ENCODE measurements at places on chromosomes 3 and 15. TPM values are rescaled to one million over a fixed set of nuclear protein-coding genes. Genes with fewer than 3 reads are reported as not detected.

CHDH gene
- total RNA-seq = 0.55 TPM

IL17RB gene
- total RNA-seq = 0.69 TPM

LCTL gene
- not detected for total RNA-seq

CATSPER2 gene
- total RNA-seq = 2.2 TPM

LSM3 gene
- 23.0 TPM for total RNA-seq

PPM1L gene
- 2.4 TPM for total RNA-seq

TIMP4 gene
- 0.11 TPM for total RNA-seq

C3orf49 gene
- not detected for total RNA-seq

ATOSA gene
- 13.5 TPM for total RNA-seq

GRK7 gene
- not detected for total RNA-seq

NANOGP8 gene
- not detected for total RNA-seq

PIGX gene
- total RNA-seq = 42.2 TPM

ISLR gene
- not detected for total RNA-seq

CHRD gene
- 0.23 TPM for total RNA-seq

- no peak for DNase-seq
Observed at GRCh38 chr15:57158997-57159668, 217.2 kb upstream of the CGNL1 start.

DNA sequence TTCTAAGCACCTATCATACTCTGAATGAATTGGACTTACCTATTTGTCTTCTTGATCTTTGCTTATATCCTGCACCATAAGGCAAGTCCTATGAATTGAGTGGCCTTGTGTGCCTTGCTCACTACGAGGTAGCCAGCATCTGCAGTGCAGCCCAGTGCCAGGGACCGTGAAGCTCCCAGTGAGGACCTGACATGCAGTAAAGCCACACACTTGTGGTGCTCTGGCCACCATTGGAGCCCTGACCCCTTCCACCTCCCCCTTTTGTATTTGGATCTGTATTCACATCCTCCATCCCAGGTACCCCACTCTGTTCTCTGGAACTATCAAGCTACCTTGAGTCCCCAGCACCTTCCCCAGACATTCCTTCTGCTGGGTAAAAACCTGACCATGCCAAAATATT lies 52.1 kb downstream of the BSN start:
- DNase-seq = no peak

- DNase-seq = no peak
Observed at GRCh38 chr15:39761006-39761405, 21.6 kb downstream of the FSIP1 start.

- no peak for DNase-seq
Observed at GRCh38 chr3:125958511-125959316, 10.3 kb upstream of the ROPN1B start.

- DNase-seq = peak; percentile 85
Observed at GRCh38 chr3:125055913-125056745, at the start of gene HEG1. HEG1 (minus strand) TSS chr3:125055997; CDS start chr3:125055890, 107 bp downstream.

- DNase-seq = no peak
Observed at GRCh38 chr3:178663201-178663934, 127.1 kb downstream of the KCNMB2 start.

DNA sequence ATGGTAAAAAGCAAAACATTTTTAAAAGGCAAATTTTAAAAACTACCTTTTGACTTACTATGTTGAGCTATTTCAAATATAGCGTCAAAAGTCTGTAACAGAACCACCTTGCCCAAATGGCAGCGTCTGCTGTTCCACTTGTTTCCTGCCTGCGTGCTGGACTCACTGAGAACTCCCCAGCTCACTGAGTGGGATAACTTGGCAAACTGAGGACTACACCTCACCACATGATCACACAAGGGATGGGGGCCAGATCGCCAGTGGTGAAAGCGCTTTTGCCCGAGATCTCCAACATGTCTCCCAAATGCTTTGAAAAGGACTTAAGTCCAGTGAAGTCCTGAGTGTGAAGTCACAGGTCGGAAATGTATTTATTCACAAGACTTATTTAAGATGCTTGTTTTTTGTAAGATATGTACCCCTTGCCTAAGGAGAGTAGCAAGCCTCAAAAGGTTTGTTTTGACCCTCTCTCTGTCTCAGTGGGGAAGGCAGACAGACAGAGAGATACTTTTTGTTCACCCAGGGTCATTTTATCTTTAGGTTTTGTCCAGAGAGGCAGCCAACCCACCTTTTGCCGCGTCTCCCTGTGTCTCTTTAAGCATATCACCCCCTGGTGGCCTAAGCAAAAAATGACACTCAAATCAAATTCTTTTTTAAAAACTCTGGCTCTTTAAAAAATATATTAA lies 192.6 kb downstream of the PDZRN3 start:
- DNase-seq = peak; percentile 15

- DNase-seq = no peak
Observed at GRCh38 chr15:100572362-100572983, 29.5 kb downstream of the LINS1 start.

DNA sequence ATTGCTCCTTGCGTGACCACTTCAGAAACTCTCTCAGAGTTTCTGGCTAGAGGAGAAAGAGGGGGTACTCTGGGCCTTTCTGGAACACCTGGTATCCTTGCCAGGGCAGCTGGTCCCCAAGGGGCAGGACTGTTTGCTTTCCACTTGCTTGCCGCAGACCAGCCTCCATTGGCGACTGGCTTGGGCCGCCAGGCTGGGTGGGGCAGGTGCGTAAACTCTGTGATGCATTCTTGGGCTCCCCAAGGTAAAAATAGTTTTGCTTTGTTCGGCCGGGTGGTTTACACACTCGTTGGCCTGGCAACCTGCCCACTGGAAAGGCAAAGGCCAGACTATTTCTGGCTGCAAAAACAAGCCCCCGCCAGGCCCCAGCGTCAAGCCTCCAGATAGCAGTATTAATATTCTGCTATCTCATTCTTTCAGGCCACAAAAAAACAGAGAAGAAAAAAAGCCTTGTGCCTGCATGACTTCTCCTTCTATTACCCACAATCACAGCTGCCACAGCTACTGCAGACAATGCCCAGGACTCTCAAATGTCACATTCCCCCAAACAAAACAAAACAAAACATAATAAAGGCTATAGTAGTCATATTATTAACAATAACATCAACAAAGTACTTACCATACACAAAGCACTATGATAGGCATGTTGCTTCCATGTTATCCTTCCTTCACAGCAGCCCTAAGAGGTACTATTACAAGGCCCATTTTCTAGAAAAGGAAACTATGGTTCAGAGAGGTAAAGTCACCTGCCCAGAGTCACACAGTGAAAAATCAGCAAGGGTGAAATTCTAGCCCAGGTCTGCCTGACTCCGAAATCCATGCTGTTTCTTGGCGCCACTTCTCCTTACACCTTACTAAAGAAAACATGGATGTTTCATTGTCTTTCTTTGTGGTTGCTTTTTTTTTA lies 14.0 kb upstream of the SSUH2 start:
- no peak for DNase-seq

GRCh38 chr3:10815487-10815886 lies 541 bp upstream of the SLC6A11 start:
- DNase-seq = no peak

DNA sequence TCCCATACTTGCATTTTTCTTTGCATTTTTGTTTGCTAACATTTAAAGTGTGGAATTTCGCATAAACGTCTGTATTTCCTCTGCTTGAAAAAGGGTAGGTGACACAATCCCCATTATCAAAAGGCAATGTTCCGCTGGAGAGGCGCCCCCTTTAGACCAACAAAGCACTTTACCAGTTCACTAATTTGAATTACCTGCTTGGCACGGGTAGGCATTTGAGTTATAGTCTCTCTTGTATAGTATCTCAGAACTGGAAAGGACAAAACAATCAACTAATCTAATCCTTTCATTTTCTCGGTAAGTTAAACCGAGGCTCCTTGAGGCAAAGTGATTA lies 775 bp upstream of the CCDC39 start:
- DNase-seq = peak; percentile 59

DNA sequence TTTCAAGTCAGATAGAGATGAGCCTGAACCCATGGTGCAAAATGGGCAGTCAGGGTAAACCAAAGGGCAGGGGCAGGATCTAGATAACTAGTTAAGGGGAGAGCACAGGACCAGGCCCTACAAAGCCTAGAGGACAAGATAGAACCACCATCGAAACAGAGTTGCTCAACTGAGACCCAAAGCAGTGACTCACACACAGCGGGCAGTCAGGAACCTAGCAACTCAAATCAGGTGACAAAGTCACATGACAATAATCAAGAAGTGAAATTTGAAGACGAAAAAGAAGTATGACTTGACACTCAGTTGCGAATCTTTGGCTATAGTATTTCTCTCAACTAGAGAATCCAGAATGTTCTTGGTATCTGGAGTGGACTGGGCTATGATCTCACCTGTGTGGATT lies 136.0 kb upstream of the PTPRG start:
- DNase-seq = no peak

DNA sequence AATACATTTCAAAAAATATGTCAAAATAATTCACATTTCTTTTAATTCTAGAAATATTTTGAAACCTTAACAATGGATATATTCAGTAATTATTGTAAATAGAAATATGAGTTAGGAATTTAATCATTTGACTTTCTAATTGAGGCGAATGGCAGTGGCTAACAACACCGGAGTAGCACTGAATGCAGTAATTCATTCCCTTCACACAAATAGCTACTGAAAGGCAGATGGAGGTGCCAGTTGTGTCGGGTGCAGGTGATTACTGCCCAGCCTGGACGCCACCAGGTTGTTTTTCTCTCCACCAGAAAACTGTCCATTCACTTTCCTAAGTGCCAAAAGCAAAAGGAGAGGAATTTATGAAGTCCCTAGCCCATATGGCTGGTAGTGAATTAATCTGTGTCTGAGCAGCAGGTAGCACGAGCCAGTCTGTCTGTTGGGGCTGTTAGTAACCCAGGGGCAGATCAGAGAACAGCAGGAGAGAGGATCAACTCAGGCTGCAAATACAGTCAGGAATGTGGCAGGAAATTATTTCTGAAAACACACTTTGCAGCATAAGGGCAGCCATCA lies 79.3 kb upstream of the GMNC start:
- no peak for DNase-seq

- DNase-seq = no peak
Observed at GRCh38 chr3:106249159-106249558, 380.3 kb upstream of the CBLB start.

DNA sequence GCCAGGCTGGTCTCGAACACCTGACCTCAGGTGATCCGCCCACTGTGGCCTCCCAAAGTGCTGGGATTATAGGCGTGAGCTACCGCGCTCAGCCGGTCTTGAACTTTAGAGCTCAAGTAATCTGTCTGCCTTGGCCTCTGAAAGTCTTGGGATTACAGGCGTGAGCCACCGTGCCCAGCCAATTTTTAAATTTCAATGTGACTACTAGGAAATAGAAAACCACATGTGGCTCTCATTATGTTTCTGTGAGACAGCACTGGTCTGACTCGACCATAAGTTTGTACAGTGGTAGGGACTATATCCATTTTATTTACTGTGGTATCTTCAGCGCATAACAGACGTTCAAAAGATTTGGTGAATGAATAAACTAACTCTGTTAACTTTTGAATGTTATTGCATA lies 9.1 kb downstream of the ZFAND6 start:
- DNase-seq = peak; percentile 24

GRCh38 chr15:101054991-101055390 lies 135.8 kb downstream of the LRRK1 start:
- DNase-seq = no peak

DNA sequence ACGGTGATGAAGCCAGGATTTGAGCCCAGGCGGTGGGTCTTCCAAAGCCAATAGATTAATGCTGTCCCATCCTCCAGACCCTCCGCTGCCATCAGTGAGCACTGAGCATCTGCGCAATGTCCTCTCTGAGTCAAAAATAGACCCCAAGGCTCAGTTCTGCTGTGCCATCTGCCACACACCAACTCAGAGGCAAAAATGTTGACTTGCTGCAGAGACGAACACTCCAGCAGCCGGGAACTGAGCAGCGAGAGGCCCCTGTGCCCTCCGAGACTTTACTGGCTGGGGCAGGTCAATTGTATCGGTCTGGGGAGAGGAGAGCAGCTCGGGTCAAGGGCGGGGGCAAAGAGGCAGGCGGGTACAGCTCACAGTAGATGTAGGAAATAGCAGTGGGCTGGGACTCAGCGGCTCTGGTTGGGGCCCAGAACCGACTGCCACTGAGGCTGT lies 41.5 kb upstream of the ATP2B2 start:
- no peak for DNase-seq

DNA sequence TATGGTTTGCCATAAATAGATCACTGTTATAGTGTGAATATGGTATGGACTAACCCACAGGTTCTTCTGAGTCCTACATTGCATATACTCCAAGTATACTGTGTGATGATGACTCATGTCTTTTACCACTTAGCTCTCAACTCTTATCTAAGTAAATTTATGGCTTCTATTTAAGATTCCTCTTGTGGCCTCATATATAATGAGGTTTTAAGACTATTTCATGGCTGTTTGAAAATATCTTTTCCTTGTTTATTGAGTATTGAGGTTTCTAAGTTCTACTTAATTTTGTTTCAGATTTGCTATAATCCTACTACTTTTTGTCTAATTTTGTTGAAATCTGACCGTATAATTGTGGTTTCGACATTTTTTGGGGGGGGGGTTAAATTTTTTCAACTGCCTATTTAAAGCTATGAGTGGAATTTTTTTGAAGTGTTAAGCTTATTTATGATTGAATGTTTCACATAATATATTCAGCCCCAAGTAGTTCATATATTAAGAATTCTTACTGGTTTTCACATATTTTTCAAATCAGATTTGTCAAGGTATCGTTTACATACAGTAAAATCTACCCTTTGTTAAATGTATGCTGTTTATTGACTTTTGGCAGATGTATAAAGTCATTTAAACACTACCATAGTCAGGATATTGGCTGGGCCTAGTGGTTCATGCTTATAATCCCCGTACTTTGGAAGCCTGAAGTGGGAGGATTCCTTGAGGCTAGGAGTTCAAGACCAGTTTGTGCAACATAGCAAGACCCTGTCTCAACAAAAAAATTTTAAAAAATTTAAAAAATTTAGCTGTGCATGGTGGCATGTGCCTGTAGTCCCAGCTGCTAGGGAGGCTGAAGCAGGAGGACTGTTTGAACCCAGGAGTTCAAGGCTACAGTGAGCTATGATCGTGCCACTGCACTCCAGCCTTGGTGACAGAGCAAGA lies 11.7 kb downstream of the SLC25A36 start:
- DNase-seq = no peak

GRCh38 chr3:49298511-49298910 lies 21.5 kb upstream of the C3orf62 start:
- DNase-seq = no peak
